ENCODE measurements at places on chromosomes 3 and 15. TPM values are rescaled to one million over a fixed set of nuclear protein-coding genes. Genes with fewer than 3 reads are reported as not detected.

SLC22A14 gene
- 0.29 TPM for total RNA-seq

CCDC13 gene
- 0.72 TPM for total RNA-seq

ABHD17C gene
- total RNA-seq, result 11.5 TPM

NRROS gene
- total RNA-seq, result 0.72 TPM

RGMA gene
- 2.5 TPM for total RNA-seq

LYZL4 gene
- not detected for total RNA-seq

GRCh38 chr3:188854772-188855149 is 317.0 kb upstream of the TPRG1 start:
- DNase-seq, result peak; percentile 61

TM4SF18 gene
- total RNA-seq, result 0.29 TPM

- DNase-seq, result no peak
Measured at GRCh38 chr3:63940389-63940757, 28.2 kb upstream of the SCAANT1 start.

POC1A gene
- 1.8 TPM for total RNA-seq

DNA sequence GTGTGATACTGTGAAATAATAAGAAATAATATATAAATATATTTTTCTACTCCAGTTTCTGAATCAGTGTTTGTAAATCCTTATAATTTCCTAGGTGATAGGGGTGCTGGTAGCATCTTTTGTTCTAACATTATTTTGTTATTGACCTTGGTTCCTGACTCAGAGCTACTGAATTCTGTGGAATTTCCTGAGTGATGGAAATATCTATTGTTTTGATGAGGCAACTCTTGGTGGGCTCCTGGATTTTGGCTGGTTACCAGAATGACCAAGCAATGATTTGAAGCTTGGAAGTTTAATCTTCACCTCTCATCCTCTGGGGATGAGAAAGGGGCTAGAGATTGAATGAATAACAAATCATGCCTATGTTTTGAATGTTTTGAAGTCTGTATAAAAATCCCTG is 377.3 kb downstream of the LPP start:
- DNase-seq, result no peak

DNA sequence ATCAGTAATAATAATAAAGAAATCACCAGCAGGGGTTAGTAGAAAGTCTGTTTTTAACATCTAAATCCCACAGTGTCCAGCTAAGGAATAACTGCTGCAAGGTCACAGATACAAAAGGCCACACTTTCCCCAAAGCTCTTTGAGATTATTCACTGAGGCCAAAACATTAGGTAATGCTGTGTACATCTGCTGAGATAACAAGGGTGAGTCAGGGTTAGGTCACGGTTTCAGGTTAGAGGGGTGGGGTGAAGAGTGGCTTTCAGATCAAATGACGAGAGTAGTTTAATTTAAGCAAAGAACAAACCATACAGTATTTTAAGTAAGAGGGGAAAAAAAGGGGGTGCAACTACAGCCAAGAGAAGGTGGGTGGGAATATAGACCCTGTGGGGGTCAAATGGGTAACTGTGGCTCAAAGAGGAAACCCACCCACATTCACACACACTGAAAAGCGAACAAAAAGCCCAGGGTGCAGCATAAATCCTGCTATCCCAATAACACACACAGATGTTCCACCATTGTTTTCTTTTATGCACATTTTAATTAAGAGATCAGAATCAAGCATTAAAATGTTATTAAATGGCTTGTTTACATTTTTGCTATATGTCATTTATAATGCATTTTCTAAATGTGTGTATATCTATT is 412.9 kb downstream of the TIGIT start:
- DNase-seq, result no peak

DNA sequence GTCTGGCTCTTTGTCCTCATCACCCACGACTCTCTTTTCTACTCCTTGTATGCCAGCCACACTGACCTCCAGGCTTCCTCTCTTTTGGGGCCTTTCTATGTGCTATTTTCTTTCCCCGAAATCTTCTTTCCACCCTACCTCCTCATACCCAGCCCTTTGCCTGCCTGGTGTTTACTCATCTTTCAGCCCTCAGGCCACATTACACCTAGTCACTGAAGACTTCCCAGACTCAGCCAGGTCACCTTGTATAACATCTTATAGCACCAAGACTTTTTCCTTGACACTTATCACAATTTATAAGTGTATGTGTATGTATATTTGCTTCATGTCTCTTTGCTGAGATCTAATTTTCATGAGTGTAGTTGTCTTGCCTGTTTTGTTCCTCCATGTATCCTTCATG is 396.4 kb downstream of the NLGN1 start:
- no peak for DNase-seq

DNA sequence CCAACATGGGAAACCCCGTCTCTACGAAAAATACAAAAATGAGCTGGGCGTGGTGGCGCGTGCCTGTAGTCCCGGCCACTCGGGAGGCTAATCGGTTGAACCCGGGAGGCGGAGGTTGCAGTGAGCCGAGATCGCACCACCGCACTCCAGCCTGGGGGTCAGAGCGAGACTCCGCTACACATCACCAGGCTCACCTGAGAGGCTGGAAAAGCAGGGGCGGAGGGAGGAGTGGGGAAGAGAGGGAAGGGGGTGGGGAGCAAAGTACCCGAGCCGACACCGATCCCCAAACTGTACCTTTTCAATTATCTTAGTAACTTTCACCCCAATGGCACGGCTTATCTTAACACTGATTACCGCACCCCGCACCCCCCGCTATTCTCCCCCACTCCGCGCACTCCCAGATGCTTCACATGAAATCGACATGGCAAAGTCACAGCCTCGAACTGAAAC is 46.4 kb upstream of the SYNM start:
- no peak for DNase-seq

DNA sequence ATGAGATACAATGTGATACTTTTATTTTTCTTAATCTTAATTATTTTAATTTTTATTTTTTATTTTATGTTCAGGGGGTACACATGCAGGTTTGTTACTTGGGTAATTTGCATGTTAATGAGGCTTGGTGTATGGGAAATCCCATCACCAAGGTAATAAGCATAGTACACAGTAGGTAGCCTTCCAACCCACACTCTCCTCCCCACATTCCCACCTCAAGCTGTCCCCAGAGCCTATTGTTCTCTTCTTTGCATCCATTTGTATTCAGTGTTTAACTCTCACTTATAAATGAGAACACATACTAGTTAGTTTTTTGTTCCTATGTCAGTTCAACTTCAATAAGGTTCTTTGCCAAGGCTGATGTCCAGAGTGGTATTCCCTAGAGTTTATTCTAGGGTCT is 1375.4 kb downstream of the NSUN3 start:
- DNase-seq, result no peak

GRCh38 chr15:32873284-32874114 is 155.7 kb downstream of the GREM1 start:
- DNase-seq, result peak; percentile 6

IQCH gene
- total RNA-seq, result 4.7 TPM

DNA sequence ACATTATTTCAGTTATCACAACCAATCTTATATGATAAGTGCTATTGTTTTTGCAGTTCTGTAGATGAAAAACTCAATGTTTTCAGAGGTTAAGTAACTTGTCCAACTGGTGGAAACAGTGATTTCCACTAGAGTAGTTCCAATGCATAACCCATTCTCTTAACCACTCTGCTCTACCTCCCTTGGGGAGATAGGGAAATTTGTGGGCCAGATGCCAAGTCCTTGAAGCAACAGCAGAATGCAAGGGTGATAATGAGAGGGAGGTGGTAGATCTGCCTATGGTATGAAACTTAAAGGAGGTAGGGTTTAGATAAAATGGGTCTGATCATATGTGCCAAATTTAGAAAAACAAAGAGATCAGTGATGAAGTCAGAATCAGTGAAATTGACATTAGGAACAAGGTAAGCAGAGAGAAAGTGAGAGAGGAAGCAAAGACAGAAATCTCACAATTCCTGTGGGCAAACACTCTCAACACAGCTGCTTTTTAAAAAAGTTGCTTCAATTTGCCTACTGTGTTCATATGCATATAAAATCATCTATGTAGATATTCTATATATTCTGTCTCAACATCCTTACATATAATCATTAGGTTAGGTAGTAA is 50.5 kb upstream of the UBP1 start:
- DNase-seq, result no peak

POTEB3 gene
- total RNA-seq, result not detected

DNA sequence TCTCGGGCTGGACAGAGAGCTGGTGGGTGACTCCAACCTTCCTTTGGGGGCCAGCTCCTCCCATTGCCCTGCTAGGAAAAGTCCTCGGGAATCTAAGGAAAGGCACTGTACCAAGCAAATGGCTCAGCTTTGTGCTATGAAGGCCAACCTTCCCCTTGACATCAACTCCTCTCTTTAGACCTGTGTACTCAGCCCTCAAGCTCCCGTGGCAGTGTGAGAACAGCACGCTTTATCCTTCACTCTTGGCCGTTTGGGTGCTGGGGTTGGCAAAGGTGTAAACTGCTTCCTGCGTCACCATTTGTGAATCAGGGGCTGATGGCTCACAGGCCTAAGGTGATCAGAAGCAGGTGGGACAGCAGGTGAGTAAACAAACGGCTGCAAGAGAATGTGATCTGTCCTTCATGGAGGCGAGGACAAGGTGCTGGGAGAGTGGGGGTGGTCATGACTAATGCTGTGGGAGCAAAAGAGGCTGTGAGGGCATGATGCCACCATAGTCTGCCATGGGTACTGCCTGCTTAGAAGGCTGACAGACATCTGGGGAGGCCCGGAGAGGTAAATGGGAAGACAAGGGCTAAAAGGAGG is 165.2 kb upstream of the TPM1 start:
- no peak for DNase-seq

GRCh38 chr15:56628893-56629532 is 104.3 kb downstream of the ZNF280D start:
- DNase-seq, result no peak

RASGRP1 gene
- total RNA-seq, result 0.36 TPM

LRRN1 gene
- 3.5 TPM for total RNA-seq

DNA sequence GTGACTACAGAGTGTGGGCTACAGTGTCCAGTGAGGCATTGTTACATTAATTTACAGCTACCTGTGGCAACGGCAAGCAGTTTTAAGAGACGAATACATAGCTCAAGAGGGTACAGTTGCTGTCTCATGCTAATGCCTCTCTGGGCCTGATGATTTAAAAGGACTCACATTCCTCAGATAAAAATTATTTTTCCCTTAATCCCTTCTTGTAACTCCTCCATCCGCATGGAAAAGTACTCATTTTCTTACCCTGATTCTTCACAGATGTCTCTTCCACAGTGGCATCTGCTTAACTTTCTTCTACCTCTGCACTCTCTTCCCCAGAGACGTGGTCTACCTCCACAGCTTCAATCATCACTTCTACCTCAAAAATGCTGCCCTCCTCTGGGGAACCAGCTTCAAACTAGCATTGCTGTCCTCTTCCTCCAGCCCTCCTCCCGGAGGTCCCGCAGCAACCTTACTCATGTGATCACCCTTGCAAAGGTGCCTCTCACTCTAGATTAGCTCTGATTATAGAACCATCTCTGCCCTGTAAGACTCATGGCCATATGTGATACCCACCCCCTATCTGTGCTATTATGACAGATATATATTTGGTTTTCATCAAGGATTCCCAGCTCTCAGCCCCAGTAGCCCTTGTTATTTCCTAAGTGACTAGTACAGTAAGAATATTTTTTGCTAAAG is 21.4 kb upstream of the ABHD17C start:
- DNase-seq, result no peak

- no peak for DNase-seq
Measured at GRCh38 chr3:49263159-49263889, 13.7 kb downstream of the C3orf62 start.

DNA sequence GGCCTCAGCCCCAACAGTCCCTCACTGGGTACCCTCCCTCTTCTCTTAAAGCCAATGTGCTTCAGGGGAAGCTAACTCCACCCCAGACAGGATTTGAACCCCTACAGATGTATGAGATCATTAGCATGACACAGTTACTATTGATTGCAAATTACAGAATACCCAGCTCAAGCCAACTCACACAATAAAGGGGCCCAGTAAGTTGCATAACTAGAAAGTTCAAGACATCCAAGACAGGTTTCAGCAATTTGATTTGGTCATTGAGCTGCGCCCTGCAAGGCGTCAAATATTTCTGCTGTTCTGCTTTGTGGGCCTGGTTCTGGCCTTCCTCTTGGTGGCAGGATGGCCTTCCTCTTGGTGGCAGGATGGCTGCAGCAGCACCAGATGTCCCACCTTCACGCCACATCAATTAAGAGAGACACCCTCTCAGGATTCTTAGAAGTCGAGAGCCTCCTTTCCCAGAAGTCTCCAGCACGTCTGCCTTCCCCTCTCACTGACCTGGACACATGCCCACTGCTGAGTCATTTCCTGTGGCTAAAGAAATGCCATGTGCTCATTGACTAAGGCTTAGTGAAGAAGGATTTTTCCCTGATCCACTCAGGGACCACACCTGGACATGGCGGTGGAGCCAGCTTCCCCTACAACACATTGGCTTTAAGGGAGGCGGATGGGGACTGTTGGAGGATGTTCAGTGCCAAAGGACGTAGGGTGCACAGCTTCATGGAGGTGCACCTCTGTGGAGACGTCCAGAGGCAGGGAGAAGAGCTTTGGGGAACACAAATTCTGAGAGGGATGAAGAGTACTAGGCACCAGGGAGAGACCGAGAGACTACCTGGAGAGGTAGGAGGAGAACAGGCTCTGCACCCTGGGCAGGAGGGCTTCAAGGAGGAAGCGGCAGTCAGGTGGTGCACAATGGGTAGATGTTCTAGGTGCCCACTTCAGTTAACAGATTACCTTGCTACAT is 49.1 kb downstream of the DNASE1L3 start:
- peak; percentile 98 for DNase-seq

GRCh38 chr3:117695321-117695720 is 985.7 kb downstream of the TUSC7 start:
- peak; percentile 1 for DNase-seq

ATP8B4 gene
- 1.1 TPM for total RNA-seq

SOX14 gene
- not detected for total RNA-seq

GRCh38 chr3:120766576-120766975 is 24.0 kb downstream of the GTF2E1 start:
- DNase-seq, result no peak

DNA sequence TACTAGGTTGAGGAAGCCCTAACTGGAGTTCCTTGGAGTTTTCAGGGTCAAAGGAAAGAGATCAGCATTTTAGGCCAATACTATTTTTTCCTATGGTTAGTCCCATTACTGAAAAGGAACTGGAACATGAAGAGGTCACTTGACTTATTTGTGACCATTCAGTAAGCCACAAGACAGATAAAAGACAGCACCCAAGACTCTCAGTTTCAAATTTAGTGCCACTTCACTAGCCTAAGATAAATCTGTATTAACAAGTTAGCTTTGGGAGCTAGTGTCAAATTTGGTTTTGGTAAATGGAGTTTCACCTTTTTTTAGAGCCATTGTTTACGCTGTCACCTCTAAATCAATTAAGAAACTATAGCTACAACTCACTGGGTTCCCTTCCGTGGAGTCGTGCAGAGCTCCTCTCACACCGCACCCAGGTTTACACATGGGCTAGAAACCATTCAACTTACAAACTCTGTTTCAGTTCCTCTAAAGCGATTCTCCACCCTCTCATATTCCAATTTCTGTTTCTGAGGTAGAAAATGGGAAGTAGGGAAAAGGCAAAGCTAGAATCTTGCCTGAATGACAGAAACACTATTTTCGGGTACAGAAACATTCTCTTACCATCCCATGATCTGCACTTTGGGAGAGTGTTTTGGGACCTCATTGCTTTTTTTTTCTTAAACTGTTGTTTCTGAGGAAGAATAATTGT is 14.4 kb downstream of the CCDC32 start:
- no peak for DNase-seq
